ENCODE measurements at places on chromosomes 5 and 9.
A peak's percentile ranks its signal among the peaks of the same experiment; 100 is the strongest.

DNA sequence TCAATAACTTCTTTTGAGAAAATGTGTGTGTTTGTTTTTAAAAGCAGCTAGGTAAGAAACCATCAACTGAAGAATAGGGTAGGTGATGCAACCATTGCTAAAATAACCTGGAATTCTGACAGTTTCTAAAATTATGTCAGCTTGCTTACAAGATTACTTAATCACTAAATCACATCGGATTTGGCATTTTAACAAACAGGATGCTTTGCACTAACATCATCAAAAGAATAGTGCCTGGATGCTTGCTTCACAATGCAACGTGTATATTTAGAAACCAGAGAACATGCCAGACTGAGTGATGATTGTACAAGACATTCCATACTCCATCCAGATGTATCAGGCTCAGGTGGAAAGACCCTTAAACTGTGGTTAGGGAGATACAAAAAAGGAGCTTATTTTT lies 43.9 kb downstream of the PAM start:
- DNase-seq = no peak

- DNase-seq = no peak
These were observed 18.6 kb upstream of the MED10 start for GRCh38 chr5:6396836-6397535.

DNA sequence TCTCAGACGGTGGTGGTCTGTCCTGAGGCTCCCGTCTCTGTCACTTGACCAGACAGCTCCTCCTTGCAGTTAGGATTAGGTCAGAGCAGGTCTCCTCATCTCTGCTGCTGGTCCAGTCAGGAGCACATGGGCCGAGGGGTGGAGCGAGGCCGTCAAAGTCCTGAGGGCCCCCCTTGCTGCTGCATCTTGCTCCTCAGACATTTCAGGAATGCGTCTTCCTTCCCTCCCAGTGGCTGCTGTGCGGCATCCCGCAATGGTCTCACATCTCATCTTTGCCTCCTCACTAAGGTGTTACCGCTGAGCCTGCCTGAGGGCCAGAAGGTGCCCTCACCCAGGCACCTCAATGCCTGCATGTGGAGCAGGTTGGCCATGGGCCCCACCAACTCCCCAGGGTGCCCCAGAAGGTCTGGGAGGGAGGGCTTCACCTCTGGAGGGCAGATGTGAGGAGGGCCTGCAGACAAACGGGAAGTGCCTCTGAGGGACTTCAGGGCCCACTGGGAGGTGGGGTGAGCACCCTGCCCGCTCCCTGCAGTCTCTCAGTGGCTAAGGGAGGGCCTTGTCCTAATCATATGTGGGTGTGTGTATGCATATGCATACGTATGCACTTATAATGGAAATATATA lies 137.7 kb upstream of the LMX1B start:
- no peak for DNase-seq

DNA sequence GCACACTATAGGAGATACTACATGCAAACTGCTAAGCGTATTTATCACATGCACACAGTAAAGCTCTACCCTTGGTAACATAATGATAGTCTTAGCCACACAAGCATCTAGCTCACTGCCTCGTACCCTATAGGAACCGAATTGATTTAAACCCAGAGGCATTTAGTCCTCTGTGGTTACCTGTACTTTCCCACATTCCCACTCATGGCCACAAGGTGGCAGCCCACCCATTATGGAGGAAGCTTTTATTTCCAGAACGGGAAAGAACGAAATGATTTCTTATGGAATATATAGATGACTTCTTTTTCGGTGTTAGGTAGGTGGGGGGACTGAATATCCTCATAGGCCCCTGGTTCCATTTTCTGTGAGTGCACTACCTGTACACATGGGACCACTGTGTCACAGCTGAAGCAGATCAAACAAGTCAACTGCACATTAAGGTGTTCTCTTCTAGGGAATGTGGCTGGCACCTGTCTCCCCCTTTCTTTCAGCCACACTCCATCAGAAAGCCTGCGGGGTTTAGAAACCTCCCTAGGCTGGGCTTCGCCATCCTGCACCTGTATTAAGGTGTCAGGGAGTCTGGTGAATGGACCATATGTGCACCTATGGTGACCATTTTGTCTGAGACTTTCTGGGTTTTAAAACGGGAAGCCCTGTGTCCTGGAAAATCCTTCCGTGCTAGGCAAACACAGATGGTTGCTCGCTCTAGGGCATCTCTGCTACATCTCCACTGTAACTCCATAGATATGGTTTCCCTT lies 313.2 kb downstream of the SLIT3 start:
- peak; percentile 49 for DNase-seq

GRCh38 chr5:44869928-44870327 lies 61.2 kb downstream of the MRPS30 start:
- DNase-seq = no peak

DNA sequence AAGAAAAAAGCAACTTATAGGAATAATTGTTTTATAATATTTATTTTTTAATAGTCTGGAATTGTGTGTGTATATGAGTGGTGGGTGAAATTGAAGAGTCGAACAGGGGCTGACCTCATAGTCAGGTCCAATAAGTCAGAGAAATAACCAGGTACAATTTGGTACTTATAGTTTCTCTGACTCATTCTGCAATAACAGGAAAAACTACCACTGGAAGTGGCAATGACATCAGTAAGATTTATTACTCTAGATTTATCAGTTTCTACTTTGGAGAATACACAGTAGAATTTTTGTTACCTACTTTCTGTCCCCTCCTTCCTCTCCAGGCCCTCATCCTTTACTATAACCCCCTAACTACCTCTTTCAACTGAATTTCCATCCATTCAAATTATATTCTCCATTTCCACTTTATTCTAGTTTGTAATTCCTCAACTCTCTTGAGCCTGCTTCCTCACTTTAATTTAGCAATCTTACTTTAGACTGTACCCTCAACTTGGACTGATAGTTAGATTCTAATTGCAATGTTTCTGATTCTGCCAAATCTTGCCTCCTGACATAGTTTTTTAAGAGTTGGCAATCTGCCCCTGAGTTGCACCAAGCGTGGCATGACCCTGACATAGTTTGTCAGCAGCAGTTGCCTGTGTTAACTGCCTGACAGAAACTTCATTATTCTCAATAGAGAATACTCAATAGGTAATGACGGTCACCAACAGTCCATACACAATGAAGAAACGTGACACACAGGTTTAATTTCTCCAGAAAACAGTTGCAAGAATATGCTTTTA lies 475.3 kb upstream of the RIOK2 start:
- DNase-seq = no peak

GRCh38 chr5:173035904-173036707 lies 20.0 kb upstream of the CREBRF start:
- DNase-seq = peak; percentile 16

DNA sequence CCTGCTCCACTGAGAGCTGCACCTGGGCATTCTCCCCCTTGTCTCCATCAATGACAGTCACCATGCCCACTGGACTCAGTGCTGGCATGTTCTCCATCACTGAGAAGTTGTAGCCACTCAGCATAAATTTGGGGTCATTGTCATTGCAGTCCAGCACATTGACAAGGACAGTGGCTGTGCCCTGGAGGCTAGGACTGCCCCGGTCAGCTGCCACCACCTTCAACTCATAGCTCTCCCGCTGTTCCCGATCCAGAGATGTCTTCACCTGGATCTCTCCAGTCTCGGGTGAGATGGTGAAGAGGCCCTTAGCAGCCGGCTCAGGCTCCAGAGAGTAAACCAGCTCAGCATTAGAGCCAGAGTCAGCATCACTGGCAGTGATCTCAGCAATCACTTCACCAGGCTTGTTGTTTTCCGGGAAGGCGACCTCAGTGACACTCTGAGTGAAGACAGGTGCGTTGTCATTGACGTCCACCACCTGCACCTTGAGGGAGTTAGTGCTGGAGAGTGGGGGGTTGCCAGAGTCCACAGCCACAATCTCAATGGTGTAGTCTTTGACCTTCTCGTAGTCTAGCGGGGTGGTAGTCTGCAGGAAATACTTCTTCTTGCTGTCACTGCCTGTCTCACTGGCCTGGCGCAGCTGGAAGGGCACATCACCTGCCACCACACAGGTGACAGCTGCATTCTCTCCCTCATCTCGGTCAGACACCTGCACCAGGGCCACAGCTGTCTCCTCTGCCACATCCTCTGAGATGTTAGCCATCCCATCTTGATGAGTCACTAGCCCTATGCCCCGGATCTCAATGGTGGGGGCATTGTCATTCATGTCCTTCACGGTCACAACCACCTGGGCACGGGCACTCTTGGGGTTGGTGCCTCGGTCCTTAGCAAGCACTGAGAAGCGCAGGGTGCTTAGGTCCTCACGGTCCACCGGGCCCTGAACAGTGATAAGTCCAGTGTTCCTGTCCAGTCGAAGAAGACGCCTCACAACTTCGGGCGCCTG lies 13.5 kb downstream of the PCDH1 start:
- no peak for DNase-seq

DNA sequence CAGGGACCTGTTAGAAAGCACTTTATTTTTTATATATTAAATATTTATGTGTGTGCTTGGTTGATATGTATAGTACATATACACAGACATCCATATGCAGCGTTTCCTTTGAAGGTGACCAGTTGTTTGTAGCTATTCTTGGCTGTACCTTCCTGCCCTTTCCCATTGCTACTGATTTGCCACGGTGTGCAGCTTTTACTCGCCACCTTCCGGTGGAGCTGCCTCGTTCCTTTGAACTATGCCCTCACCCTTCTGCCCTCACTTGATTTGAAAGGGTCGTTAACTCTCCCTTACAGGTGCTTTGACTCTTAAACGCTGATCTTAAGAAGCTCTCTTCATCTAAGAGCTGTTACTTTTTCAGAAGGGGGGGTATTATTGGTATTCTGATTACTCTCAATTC lies 20.5 kb downstream of the RGMB start:
- no peak for DNase-seq

GRCh38 chr9:35690294-35690613 lies 529 bp upstream of the TPM2 start:
- DNase-seq = no peak

DNA sequence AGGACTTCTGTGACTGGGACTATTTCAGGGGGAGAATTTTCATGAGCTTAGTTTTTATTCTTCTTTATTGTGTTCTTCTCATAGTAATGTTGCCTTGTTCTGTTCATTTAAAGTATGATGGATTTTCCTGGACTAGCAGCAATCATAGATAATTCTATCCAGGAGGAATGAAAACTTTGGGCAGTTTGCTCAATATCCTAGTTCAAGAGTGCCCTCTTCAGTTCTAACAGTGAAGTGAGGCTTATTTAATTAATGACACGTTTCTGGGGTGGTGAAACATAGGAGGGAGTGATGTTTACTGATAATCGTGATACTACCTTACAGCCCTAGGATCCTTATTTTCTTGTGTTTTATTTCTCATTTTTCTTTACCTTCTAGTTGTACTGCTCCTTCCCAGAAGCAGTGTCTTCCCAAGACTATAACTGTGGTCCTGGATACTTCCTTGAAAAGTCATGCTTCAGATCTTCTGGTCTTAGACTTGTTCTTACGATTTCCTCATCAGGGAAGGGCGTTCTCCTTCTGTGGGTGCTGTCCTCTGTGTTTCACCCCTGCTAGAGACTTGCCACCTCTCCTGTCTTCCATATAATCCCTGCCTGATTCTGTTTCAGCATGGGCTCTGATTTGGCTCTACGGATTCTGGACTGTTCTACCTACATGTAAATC lies 57.4 kb downstream of the CFAP95 start:
- peak; percentile 22 for DNase-seq

DNA sequence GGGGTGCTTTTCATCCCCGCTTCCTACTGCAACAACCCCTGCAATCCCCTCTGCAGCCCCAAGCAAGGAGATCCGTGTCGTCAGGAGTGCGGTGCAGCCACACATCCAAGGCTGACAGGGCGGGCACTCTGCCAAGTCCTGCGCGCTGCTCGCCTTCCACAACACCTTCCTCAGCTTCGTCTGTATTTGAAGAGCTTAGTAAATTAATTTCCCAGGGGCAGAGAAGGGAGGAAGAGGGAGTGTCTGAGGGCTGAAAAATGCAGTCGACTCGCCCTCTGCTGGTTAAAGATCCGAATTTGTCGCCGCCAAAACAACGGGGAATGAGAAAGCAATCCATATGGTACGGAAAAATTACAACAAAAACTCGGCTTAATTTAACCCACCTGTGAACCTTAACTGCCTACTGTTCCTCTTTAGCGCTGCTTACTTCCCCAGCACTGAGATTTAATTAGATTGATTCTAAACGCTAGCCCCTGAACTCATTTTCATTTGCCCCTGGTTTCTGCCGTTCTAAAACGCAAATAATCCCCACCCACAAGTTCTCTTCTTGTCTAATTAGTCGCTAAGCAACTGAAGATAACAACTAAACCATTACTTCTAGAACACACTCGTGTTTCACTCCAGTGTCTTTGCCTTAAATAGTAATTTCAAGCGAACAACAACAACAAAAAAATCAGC lies 10.9 kb upstream of the PCDHB1 start:
- DNase-seq = no peak

- no peak for DNase-seq
These were observed 41.7 kb downstream of the LOX start for GRCh38 chr5:122036326-122036725.

- DNase-seq = no peak
These were observed 5.5 kb downstream of the PCYOX1L start for GRCh38 chr5:149363358-149363757.

- no peak for DNase-seq
These were observed 144.3 kb downstream of the MUSK start for GRCh38 chr9:110812886-110813285.

DNA sequence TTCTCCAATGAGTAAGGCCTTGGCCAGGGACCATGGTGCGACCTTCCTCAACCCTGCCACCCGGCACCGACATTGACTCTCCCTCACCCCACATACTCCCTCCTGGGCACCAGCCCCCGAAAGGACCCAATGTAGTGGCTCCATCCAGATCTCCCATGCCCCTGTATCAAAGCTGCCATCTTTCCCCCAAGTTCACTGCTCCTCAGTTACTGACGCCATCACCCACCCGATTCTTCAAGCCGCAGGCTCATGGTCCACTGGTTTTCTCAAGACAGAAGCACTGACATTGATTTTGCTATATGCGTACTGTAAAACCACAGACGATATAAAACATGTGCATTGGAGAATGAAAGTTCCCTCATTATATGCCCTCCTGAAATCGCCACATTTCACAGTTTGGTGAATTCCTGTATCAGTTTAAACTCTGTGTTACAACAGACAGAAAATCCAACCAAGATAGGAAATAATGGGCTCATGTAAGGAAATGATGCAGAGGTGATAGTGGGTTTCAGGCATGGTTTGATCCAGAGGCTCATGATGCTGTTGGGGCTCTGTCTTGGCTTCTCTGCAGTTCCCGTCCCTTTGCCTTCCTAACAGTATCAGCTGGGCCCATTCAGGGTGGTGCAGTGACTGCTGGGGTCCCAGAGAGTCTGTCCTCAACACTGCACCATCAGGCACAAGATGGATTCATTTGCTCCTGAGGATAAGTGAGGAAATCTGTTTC lies 207.3 kb upstream of the IER5L start:
- DNase-seq = no peak

Data from CD4-positive, alpha-beta T cell treated with Interleukin-12 subunit alpha and Interleukin-12 subunit beta, for 1 hour (primary cell).